CD4-positive, CD25-positive, alpha-beta regulatory T cell (primary cell): ENCODE measurements at places on chromosomes 2 and 18.

- no peak for DNase-seq
These were observed 63.3 kb downstream of the ZNF407 start for GRCh38 chr18:74661008-74661407.

- DNase-seq, result no peak
These were observed 46.3 kb downstream of the CDC42EP3 start for GRCh38 chr2:37625156-37625555.

GRCh38 chr2:145190031-145190703 is 670.2 kb upstream of the ZEB2 start:
- no peak for DNase-seq

GRCh38 chr2:33488178-33488690 is 11.8 kb downstream of the RASGRP3 start:
- no peak for DNase-seq

- DNase-seq, result no peak
These were observed 18.4 kb upstream of the PIEZO2 start for GRCh38 chr18:11167778-11168177.
